ENCODE measurements at places on chromosomes 6 and 20.

DNA sequence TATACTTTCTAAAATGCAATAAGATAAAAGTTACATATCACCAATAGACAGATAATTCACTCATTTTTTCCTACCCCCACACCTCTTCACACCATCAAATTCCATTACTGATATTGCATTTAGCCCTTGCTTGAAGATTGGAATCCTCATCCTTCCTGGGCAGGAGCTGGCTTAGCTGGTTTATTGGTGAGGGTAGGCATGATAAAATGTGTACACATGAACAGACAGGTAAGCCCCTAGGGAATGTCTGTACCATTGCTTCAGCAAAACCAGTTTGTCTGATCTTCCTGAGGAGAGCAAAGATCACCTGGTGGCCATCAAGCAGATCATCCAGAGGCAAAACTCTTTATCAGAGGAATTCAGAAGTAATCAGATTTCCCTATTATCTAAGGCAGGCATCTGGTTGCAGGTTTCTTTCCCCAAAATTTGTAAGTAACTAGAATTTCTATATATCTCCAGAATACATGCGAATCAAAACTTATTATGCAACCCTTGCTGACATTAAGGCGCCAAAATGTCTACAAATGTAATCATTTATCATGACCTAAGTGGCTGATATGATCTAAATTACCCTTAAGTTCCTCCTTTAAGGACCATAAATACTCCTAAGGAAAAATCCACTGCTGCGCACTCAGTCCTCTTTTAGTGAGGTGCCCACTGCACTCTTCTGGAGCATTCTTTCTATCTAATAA lies 6.6 kb upstream of the FABP7 start:
- DNase-seq, result no peak

GRCh38 chr6:146456886-146457285 lies 86.7 kb upstream of the RAB32 start:
- DNase-seq, result no peak

GRCh38 chr6:56292505-56293181 lies 45.3 kb upstream of the COL21A1 start:
- DNase-seq, result peak; percentile 7

- DNase-seq, result no peak
These were observed 43.2 kb downstream of the PPP1R3G start for GRCh38 chr6:5128351-5128750.

GRCh38 chr20:14691994-14692393 lies 354.6 kb upstream of the FLRT3 start:
- no peak for DNase-seq

- no peak for DNase-seq
These were observed 100.5 kb downstream of the PDE10A start for GRCh38 chr6:165562421-165563090.

GRCh38 chr6:71400852-71401251 lies 112.2 kb downstream of the OGFRL1 start:
- DNase-seq, result no peak

DNA sequence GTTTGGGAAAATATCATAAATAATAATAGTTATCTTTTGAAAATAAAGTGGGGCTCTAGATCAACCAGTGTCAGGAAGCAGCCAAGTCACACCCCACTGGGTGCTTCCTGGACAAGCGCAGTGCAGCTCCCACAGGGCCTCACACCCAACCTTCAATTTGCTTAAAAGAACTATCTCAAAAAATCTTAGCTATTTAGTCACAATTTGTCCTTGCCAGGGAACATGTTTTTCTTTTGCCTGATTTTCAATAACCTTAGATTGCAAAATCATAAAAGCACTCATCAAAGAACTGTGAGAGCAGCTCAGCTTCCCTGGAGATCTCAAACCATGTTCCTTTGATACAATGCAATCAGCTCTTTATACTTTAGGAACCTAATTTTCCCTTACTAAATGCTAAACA lies 1.6 kb upstream of the NCOA7 start:
- DNase-seq, result no peak

GRCh38 chr20:25739615-25740320 lies 43.1 kb upstream of the ZNF337 start:
- DNase-seq, result peak; percentile 58

GRCh38 chr6:10979603-10980002 lies 64.5 kb downstream of the ELOVL2 start:
- DNase-seq, result no peak

GRCh38 chr6:11223286-11223864 lies 9.1 kb downstream of the NEDD9 start:
- DNase-seq, result no peak

GRCh38 chr6:17280138-17280537 lies 1.0 kb upstream of the RBM24 start:
- DNase-seq, result no peak

DNA sequence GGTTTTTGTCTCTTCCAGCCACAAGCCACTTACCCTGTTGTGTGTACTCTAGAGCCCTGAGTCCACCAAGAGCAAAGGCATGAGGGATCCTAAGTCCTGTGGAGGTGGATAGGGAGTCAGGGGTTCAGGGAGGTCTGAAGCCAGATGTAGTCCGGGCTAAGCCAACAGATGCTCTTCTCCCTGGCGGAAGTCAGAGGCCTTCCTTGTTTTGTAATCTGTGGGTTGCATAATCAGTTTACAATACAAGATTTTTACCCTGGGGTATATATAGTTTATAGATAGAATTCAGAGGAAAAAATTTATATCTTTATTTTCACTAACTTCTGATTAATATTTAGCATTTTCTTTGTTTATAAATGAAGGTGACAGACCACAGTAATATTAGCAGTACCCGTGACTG lies 9.2 kb downstream of the LAMP5 start:
- no peak for DNase-seq

DNA sequence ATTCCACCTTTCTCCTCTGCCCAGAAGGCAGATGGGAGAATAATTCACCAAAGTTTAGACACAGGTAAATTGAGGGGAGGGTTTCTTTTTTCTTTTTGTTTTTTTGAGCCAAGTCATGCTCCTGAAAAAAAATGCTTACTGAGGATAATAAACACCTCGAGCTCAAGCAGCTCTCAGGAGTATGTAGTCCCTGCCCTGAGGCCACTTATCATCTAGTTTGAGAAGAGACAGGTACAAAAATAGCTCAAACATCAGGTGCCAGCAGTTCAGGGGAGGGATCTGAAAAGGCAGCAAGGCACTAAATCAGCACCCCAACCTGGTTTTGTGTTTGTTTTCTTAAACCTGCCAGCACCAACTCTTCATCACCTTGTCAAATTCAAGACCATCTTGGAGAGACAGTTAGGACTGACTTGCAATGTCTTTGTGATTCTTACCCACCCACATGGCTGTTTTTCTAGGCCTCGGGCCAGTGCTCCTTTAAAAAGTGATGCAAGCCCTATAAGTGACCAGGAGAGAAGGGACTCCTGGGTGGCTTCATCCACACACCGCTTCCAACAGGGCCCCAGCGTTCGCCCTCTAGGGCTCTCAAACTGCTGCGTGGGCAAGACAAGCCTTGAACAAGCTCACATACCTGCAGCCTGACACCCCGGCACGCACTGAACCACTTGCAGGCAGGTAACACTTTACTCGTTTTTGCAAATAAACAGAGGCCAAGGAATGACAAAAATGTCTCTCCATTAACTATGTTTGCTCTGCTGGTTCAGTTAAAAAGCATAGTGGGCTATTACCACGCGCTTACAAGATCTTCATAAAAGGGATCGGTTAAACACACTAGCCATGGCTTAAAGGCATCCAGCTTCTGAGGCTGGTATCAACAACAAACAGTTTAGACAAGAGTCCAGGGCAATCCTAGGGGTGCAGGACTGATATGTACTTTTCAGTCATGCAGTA lies 13.9 kb downstream of the JAG1 start:
- no peak for DNase-seq

DNA sequence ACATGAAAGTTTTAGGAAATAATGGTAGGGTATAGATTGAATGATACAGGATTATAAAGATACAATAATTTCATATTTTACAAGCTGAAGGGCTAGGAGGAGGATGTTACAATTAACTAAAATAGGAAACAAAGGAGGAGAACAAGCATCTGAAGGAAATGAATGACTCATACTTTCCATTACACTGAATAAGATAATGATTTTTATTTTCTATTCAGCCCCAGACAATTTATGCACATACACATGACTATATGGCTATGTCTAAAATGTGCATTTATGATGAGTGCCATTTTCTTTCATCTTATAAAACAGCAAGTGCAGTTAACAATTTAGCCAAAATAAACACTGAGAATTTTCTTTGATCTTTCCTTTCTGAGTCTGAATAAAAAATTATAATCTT lies 994.6 kb upstream of the ADGRB3 start:
- no peak for DNase-seq

DNA sequence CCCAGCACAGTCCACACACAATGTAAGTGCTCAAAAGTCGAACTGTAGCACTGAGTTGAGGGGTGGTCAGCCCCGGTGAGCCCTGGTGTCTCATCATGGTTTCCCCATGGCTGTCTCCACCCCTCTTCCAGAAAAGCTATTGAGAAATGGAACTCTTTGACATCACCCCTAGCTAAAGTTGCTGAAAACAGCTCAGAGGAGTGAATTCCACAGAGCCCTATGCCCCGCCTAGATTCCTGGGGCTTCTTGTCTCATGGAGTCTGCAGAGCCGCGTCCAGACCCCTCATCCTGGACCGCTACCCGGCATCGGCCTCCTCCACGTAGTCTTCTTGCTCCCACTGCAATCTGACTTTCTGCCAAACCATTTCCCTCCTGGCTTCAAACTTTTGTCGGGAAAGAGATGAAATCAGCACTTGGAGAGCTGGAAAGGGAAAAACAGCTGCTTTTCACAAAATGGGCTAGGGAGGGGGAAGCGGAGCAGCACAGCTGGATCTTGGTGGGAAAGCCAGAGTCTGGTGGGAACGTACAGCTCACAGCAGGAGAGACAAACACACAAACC lies 132.2 kb downstream of the SNX5 start:
- no peak for DNase-seq

DNA sequence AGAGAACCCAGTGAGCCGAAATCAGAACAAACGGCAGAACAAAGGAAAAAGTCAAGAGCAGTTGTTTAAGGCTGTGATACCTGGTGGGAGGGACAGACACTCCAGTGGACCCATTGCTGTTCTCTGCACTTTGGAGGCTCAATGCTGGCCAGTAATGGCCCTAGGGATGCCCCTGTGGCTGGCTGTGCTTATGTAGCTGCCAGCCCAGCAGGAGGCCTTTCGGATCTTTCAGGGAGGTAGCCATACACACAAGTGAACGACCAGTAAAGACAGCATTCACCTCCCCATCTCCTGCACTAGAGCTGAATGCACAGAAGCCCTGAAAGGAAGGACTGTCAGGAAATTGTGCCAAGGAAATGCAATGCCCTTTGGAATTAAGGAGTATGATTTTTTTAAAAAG lies 34.3 kb downstream of the GPLD1 start:
- DNase-seq, result no peak

- no peak for DNase-seq
These were observed 165.1 kb downstream of the LMBRD1 start for GRCh38 chr6:69631552-69632346.

- no peak for DNase-seq
These were observed 33.2 kb downstream of the VEGFA start for GRCh38 chr6:43803055-43803782.

- DNase-seq, result peak; percentile 90
These were observed 109.4 kb upstream of the CCN2 start for GRCh38 chr6:132060591-132060990.

GRCh38 chr6:91678679-91679446 lies 1092.0 kb upstream of the MAP3K7 start:
- DNase-seq, result no peak

GRCh38 chr6:129191235-129191634 lies 308.3 kb downstream of the LAMA2 start:
- no peak for DNase-seq

DNA sequence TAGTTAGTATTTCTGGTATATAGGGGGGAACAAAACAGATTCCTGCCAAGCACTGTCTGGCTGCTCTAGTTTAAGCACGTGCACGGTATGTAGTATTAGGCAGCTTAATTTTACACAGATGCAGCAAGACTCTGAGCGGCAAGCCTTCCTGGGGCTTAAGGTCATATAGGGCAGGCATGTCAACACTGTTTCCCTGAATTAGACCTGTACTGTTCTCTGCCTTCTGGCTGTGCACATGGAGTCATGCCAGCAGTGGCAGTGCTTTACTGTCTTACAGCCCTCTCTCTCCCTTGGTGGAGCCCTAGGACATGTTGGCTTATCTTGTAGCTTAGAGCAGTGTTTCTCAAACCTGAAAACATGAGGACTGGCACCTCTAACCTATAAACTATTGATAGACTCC lies 56.6 kb downstream of the PHF20 start:
- no peak for DNase-seq

Measured in DMS153 (cell line).